ENCODE measurements at places on chromosomes 3 and 15.

- no peak for DNase-seq
These were observed 149.0 kb downstream of the PGPEP1L start for GRCh38 chr15:98858610-98859023.

GRCh38 chr3:150177673-150178381, 207.1 kb upstream of the PFN2 start:
- DNase-seq: no peak

DNA sequence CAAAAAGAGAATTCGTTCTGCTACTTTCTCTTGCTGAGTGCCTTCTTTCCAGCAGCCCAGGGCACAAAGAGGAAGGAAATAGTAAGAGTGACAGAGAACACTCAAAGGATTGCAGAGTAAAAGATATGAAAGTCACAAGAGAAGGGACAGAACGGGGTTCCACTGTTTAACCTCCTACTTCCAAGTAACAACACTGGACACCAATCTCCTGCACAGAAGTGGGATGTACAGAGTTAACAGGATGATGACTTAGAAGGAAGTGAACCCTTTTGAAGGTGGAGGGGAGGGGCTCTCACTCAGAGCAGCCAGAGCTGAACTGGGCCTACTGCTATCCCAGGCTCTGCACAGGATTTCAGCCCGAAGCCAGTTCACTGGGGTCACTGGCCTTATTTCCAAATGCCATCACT, 130.1 kb upstream of the PRICKLE2 start:
- DNase-seq: no peak

DNA sequence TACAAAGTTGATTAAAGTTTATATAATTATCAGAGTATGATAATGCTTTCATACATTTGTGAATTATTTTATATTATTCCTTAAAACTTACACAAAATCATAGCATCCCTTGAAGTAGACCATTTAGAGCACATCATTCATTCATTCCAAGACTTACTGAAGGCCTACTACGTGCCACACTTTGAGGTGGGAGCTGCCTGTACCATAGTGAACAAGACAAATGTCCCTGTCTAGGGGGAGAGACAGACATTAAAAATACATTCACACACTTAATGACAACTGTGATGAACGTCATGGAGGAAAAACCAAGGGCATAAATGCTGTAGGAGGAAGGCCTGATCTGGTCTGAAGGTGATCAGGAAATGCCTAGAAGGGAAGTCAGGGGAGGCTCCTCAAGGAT, 12.1 kb downstream of the MCCC1 start:
- DNase-seq: no peak

DNA sequence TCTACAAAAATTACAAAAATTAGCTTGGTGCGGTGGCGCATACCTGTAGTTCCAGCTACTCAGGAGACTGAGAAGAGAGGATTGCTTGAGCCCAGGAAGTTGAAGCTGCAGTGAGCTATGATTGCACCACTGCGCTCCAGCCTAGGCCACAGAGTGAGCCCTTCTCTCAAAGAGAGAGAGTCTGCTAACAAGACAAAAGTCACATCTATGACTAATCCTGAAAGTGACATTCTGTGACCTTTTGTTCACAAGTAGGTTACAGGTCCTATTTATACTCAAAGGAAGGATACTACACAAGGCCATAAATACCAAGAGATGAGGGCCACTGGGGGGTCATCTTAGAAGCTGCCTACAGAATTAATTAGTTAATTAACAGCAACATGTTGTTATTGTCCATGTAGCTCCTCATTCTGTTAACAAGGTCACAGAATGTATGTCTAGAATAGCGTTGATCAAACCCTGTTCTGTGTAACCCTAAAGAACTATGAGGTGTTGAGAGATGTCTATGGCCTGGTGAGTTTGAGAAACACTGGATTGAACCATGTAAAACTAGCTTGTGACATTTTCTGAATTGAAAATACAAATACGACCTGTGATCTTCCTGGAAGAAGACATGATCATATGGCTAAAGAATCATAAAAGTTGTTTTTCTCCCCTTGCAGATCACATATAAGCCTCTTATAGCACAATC, 97.0 kb downstream of the SAMMSON start:
- peak; percentile 2 for DNase-seq

GRCh38 chr3:31092748-31093589, 198.5 kb upstream of the GADL1 start:
- no peak for DNase-seq

DNA sequence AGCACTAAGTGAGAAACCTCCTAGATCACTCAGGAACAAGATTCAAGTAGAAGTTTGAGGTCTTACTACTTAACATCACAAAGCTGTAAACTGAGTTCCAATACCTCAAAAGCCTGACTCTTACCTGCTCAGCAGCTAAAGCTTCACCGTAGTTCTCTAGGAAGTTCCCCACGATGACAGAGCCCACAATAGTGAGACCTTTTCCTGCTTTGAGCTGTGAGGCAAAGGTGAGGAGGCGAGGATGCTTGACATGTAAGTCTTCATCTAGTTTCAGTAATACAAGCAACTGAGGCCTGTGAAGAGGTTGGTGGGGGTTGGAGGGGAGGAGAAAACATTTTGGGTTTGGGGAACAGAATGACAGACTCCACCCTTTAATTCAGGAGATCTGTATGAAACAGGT, 15.7 kb downstream of the EMC4 start:
- DNase-seq: peak; percentile 22

- no peak for DNase-seq
These were observed 18.3 kb downstream of the MYZAP start for GRCh38 chr15:57609805-57610529.

- peak; percentile 11 for DNase-seq
These were observed 8.5 kb downstream of the CRBN start for GRCh38 chr3:3170998-3171397.

- DNase-seq: no peak
These were observed 261.2 kb upstream of the LRRFIP2 start for GRCh38 chr3:37435572-37435971.

GRCh38 chr3:159669766-159670165, 318.9 kb upstream of the IL12A start:
- DNase-seq: no peak

DNA sequence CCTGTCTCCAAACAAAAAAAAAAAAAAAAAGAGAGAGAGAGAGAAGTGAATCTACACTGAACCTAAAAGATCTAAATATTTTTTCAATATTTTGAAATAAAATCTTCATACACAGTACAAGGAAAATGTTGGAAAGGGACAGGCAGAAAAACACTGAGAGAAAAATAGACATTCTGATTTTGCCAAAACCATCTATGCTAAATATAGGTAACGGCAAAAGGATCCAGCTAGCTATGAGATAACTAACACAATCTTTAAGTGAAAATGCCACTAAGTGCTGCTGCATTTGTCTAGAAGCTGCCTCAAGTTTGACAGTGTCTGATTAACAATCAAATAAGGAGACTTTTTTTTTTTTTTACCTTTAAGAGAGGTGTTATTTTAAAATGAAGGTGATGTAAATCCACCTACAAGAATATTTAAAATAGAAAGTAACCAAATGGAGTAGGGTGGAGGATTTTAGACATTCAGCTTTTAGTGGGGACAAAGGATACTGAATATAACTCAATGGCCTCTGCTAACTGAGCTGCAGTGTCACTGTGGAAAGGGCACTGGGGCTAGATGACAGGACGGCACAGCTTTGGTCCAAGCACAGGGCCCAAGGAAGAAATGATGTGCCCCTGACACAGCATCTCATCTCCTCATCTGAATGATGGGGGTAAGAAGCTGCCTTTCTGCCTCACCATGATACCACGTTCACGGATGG, 62.4 kb downstream of the HACD2 start:
- DNase-seq: no peak

- no peak for DNase-seq
These were observed 610.7 kb upstream of the GRM7 start for GRCh38 chr3:6250167-6250566.

DNA sequence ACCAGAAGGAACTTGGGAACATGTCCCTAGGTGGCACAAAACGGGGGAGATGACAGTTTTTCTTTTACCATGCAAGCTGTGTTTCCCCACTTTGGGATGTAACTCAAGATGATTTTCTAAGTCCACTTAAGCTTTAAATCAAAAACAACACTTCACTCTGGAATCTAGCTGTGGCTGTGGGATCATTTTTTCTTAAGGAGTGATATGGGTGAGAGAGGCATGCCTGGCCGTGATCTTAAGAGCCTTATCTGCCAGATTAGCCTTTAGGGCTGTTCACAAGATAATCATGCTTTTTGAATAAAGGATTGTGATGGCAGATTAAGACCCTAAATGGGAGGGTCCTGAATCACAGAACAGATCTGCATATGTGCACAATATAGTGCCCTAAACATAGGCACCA, 384.8 kb upstream of the SEMA6D start:
- no peak for DNase-seq

DNA sequence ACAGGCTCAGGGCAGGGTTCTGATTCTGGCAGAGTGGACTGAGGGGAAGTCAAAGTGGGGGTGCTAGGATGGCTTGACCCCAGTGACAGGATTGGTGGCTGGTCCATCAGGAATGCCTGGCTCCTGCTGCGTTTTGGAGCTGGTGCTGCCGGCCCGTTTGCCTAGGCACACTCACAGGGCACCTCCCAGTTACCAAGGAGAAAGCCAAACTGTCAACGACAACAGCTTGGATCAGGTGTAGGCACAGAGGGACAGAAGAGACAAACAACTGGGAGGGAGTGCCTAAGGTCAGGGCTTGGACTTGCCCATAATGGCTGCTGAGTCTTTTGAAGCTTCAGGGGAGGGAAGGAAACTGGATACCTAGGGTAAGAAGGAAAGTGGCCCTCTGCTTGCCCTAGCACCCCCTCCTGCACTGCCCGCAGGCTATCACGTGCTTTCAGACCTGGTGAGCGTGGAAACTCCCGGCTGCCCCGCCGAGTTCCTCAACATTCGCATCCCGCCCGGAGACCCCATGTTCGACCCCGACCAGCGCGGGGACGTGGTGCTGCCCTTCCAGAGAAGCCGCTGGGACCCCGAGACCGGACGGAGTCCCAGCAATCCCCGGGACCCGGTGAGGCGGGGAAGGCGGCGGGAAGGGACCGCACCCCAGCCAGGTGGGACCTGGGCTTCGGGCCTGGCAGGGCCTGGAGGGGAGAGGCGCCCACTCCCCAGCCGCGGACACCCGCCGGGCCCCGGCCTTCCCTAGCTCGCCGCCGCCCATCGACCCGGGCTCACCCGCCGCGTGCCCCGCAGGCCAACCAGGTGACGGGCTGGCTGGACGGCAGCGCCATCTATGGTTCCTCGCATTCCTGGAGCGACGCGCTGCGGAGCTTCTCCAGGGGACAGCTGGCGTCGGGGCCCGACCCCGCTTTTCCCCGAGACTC, 5.1 kb downstream of the DUOX1 start:
- DNase-seq: no peak

DNA sequence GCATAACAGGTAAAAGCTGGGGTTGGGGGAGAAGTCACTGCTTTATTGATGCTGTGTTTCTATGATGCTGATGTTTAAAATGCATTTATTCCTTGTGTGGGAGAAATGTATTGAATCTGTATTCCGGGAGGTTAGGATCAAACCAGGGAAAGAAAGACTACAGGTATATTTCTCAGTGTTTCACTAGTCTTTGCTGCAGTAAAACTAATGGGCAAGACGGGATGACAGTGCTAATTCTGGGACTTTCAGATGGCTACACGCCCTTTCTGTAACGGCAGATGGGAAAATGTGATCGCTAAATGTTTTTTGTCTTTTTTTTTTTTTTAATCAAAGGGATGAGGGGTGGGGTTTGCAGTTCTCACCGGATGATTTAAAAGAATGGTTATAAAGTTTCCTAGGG, 393 bp downstream of the CNTN6 start:
- DNase-seq: no peak

DNA sequence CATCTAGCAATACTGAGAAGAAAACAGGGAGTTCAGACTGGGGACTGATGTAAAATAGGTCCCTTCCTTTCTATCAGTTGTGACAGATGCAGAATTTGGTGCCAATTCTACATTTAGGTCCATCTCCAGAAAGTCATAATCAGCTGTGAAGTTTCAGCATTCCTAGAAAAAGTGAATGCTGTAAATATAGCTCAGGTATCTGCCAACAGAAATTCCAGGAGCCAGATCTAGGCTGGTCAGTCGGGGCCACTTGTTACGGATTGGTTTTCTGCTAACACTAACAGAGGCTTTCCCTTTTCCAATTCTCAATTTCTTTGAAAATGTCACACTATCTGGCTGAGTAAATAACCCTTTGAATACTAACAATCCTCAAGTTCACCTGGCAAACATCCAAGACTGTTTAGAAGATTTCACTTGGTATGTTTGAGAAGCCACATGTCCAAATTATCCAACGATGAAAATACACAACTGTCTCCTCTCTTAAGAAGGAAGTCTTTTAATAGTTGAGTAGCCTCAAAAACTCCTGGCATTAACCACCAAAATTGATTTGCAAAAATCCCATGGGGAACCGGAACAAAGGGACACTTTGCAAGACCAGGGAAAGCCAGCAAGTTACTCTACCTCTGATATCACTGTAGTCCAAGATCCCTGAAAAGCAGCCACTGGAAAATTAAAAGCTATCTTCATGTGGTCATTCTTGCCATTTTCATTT, 222.3 kb downstream of the ZMAT3 start:
- DNase-seq: no peak

DNA sequence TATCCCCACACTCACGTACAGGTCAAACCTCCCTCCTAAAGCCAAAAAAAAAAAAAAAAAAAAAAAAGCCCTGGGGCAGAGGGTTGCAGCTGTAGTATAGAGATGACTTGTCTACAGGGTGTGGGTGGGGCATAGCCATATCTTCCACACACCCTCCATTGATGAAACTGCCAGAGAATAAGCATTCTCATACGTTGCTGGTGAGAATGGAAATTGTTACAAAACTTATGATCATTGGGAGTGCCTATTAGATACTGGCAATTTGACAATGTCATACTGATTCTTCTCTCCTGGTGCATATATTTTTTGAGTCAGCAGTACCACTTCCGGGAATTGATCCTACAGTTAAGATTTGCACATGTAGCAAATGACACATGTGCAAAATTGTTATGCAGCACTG, 11.0 kb upstream of the CTNNB1 start:
- DNase-seq: peak; percentile 57

GRCh38 chr3:107884719-107885460, 205.9 kb downstream of the CD47 start:
- DNase-seq: no peak

- no peak for DNase-seq
These were observed 10.1 kb downstream of the UBP1 start for GRCh38 chr3:33430061-33430460.

- no peak for DNase-seq
These were observed 379.5 kb upstream of the DPH6 start for GRCh38 chr15:35925275-35926006.

DNA sequence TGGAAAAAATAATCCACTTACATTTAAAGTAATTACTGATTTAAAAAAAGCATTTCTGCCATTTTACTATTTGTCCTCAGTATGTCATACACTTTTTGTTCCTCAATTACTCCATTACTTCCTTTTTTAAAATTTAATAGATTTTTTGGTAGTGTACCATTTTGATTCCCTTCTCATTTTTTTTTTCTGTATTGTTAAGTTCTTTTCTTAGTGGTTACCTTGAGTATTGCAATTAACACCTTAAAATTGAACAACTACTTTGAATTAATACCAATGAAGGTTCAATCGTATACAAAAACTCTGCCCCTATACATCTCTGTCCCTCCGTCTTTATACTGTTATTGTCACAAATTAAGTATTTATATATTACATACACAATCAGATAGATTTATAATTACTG, 240.6 kb upstream of the LMCD1 start:
- no peak for DNase-seq

All from activated CD4-positive, alpha-beta T cell treated with anti-CD3 and anti-CD28 coated beads for 48 hours (primary cell).